ENCODE measurements at places on chromosomes 3 and 15. TPM values are rescaled to one million over a fixed set of nuclear protein-coding genes. Genes with fewer than 3 reads are reported as not detected.

DNA sequence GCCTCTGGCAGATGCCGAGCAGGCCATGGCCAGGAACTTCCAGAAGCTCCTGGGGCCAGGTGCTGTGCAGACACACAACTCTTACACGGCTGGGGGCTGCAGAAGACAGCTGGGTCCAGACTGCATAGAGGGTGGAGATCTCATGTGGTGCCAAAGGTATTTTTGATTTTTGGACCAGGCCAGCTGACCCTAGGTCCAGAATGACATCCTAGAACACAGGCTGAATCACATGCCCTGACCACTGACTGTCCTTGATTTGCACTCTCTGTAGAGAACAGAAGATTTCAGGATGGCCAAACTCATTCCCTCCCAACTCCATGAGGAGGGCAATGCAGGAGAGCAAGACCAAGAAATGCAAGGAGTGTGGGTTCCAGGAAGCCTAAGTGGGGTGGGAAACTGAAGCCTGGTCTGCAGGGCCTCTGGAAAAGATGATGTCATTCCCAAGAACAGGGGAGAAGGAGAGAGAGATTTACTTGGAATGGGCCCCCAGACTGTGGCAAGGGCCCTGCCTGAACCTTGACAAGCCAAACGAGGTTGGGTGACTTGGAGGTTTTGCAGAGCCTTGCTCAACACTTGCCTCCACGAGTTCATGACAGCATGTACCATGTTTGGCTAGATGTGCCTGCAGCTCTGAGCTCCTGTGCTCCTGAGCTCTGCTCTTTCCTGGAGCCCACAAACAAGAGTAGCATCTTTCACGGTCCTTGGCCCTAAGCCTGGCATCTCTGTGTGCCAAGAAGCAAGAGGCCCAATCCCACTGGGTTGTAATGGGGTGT, 38.5 kb upstream of the CTSH start:
- DNase-seq = no peak

DNA sequence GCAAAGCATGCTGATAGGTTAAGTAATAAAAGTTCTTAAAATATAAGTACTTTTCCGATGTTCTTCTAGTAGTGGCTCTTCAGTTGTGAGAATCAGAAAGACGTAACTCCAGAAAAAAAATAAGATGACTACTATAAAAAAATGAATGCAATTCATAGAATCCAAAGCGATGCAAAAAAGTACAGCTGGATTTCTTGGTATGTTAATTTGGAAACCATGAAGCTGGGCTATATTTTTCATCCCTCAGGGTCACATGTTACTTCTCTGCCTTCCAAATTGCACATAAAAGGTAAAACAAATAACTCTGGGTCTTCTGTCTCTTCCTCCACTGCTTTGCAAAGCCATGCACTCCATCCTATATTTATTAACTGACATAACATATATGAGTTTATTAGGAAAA, 843.9 kb upstream of the DPPA4 start:
- no peak for DNase-seq

Gene HRG
- polyA plus RNA-seq = 2.2 TPM

- no peak for DNase-seq
Measured at GRCh38 chr3:53555068-53555588, 60.7 kb downstream of the CACNA1D start.

DNA sequence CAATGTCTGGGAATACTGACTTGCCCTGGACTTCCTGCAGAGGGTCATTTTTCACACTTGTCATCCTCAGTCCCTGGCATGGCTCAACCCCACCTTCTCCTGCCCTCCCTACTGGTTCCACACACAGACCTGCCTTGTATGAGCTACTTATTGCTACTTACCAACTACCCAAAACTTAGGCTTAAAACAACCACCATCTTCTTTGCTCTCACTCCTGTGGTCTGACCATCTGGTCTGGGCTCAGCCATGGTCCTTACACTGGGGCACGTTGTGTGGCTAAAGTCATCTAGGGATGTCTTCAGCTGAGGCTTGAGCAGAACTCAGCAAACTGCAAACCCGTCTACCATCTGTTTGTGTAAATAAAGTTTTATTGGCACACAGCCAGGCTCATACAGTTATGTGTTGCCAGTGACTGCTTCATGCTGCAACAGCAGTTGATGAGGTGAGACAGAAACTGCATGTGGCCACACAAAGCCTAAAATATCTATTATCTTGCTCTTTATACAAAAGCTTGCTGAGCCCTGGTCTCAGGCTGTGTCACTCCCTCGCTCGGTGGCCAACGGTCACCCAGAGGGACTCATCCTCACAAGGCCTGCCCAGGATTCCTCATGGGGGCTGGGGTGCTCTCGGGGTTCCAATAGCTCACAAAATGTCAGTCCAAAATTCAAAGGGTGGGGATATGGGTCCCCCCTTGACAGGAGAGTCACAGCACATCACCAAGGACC, 43.5 kb downstream of the KLF15 start:
- DNase-seq = no peak

GRCh38 chr3:132343018-132343612, 25.9 kb downstream of the ACP3 start:
- DNase-seq = peak; percentile 63

- no peak for DNase-seq
Measured at GRCh38 chr3:175356899-175357324, 497.8 kb downstream of the NAALADL2 start.

GRCh38 chr3:30124435-30125370, 481.7 kb upstream of the TGFBR2 start:
- no peak for DNase-seq

DNA sequence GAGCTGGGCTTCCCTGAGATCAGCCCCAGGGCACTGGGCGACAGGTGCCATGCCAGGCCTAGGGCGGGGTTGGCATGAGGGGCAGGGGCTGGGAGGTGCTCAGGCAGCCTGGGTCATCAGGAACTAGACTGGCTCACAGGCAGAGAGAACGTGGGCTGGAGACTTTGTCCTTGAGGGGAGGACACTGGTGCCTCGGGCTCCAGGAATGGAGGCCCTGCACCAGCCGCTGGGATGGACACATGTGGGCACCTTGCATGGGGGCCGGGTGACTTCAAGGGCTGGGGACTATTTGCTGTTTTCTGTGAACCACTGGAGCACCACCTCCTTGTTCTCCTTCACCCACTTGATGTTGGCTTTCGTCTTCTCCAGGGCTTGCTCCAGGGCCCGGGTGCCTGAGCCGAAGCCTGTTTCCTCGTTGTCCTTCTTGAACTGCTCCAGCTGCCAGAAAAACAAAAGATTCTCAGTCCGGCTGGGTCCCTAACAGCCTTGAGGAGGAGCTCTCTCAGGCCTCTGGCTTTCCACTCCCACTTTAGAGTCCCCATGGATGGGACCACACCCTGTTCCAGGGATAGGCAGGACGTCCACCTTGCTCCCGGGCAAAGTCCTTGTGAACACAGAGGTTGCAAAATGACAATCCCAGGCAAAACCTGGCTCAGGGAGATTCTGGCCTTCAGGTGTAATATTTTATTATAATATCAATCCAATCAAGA, 9.1 kb downstream of the MESP2 start:
- no peak for DNase-seq

Gene CISH
- polyA plus RNA-seq = 30.6 TPM

Gene CHDH
- polyA plus RNA-seq = 9.2 TPM

Gene MASP1
- polyA plus RNA-seq = 10.4 TPM

Gene IVD
- polyA plus RNA-seq = 74.5 TPM

DNA sequence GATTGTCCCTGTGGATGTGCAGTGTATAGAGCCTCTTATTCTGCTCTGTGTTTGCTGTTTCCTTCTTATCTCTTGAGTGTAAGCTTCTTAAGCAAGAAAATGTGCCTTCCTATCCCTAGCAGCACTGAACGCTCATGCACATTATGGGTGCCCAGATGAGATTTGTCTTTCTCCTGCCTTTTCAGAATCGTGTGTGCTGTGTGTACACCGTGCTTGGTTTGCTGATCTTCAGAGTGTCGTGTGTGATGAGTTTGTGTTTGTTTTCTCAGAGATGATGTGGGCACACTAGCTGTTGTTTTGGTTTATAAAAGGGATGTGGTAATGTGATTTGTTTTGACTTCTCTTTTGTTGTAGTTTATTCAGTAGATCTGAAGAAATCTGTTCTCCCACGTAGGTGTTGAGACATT, 19.7 kb downstream of the GPR171 start:
- DNase-seq = no peak

Gene CLEC3B
- polyA plus RNA-seq = 36.9 TPM

DNA sequence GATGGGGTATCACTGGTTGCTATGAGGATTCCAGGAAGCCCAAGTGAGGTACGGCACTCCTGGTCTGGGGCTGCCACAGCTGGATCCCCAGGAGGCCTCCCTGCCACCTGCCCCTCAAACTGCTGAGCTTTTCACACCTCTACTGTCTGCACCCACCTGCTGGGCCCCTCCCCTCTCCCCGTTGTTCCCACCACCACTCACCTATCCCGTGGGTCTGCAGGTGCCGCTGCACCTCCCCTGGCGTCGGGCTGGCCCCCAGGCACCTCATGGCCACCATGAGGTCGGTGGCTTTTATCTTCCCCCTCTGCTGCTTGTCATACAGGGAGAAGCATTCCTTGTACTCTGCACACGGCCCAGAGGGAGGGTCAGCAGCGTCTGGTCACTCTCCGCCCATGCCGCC, 5.8 kb downstream of the CALML4 start:
- DNase-seq = no peak

Gene SLC24A1
- polyA plus RNA-seq = 18.8 TPM

DNA sequence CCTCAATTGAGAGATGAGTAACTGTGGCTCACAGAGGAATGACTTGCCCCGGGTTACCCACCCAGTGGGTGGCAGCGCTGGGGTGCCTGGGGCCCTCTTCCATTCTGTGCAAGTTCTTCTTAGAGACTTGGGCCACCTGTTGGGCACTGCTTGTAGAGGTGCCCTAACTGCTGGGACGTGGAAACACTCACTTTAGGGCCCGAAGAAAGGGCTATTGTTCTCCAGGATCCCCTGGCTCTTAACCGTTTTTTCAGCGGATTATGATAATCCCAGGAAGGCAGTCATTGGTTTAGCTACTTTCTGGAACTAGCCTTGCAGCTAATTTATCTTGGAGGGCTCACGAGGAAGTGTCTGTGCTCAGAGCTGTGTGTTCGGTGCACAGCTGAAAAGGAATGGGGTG, 66.0 kb upstream of the GCNT3 start:
- no peak for DNase-seq

- peak; percentile 68 for DNase-seq
Measured at GRCh38 chr3:4355401-4356219, 52.4 kb downstream of the SETMAR start.
